ENCODE measurements at places on chromosomes 6 and 20. TPM values are rescaled to one million over a fixed set of nuclear protein-coding genes. Genes with fewer than 3 reads are reported as not detected.
A peak's percentile ranks its signal among the peaks of the same experiment; 100 is the strongest.

GRCh38 chr6:50353603-50354002, 303.9 kb upstream of the DEFB112 start:
- no peaks in the 10 kb centered on the region for H3K27me3 ChIP-seq
- no peak overlapping the region for H3K27ac ChIP-seq
- H3K36me3 ChIP-seq: no peaks in the 10 kb centered on the region
- H3K4me1 ChIP-seq: no peaks in the 10 kb centered on the region
- no peak for DNase-seq
- no peak overlapping the region for H3K4me3 ChIP-seq

GRCh38 chr20:4795394-4795793, 73.7 kb downstream of the PRND start:
- peaks cover 86% of the 10 kb centered on the region for H3K36me3 ChIP-seq
- H3K27me3 ChIP-seq: no peaks in the 10 kb centered on the region
- H3K4me1 ChIP-seq: peaks cover 34% of the 10 kb centered on the region
- H3K4me3 ChIP-seq: no peak overlapping the region

- DNase-seq: no peak
- H3K4me3 ChIP-seq: no peak overlapping the region
- peaks cover 13% of the 10 kb centered on the region for H3K4me1 ChIP-seq
- no peaks in the 10 kb centered on the region for H3K36me3 ChIP-seq
Observed at GRCh38 chr6:30152016-30152673, 8.9 kb downstream of the TRIM10 start.

DNA sequence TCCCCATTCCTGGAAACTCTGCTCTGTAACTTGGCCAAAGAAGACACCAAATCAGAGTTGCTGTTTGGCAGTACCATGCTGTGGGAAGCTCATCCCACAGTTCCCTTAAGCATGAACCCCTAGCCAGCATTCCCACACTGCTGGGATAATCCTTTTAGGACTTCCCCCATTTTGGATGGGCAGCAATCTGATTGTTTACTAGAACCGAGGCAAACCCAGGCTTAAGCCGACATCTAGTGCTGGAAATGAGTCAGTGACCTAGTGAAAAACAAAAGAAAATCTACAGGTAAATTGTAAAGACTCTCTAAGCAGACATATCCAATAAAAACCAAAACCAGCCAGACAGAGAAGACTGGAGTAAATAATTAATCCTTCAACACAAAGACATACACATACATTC, 5.2 kb downstream of the DNAH8 start:
- DNase-seq: no peak
- H3K4me3 ChIP-seq: no peak overlapping the region
- H3K36me3 ChIP-seq: peaks cover 3% of the 10 kb centered on the region
- peaks cover 41% of the 10 kb centered on the region for H3K27me3 ChIP-seq
- H3K27ac ChIP-seq: no peak overlapping the region

DNA sequence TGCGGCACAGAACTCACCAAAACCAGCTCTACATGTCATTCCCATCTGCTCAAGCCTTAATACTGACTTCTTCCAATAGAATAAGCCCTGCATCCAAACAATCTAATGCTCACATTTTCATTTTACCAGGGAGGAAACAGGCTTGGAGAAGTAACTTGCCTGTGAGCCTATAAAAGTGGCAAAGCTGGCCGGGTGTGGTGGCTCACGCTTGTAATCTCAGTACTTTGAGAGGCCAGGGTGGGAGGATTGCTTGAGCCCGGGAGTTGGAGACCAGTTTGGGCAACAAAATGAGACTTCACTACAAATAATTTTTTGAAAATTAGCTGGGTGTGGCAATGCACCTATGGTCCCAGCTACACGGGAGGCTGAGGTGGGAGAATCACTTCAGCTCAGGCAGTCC, 133.7 kb downstream of the LY86 start:
- no peak overlapping the region for H3K27ac ChIP-seq
- peaks cover 20% of the 10 kb centered on the region for H3K27me3 ChIP-seq
- H3K4me3 ChIP-seq: no peak overlapping the region

Gene HLA-G
- 4.6 TPM for total RNA-seq

GRCh38 chr20:3209946-3210317, 634 bp downstream of the ITPA start:
- H3K36me3 ChIP-seq: peaks cover 17% of the 10 kb centered on the region
- DNase-seq: no peak
- H3K4me3 ChIP-seq: peak overlapping the region; percentile 83
- peaks cover 31% of the 10 kb centered on the region for H3K4me1 ChIP-seq
- H3K27me3 ChIP-seq: no peaks in the 10 kb centered on the region
- peak overlapping the region; percentile 95 for H3K27ac ChIP-seq

DNA sequence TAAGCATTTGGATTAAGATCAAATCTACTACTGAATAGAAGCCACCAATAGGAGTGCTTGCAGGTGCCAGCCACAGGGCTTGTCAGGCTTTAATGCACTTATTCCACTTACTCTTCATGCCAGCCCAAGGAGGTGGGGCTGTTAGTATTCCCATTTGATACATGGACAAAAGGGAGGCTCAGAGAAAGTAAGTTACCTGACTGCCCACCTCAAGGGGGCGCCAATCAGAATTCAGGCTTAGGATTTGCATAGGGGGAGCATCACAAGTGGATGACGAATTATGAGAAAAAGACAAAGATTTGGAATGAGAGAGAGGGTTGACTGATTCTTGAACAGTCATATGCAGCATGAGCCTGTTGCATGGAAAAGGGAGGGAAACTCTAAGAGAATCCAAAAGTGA, 188.4 kb upstream of the TSHZ2 start:
- no peak for DNase-seq
- H3K4me3 ChIP-seq: no peak overlapping the region
- no peaks in the 10 kb centered on the region for H3K4me1 ChIP-seq
- no peak overlapping the region for H3K27ac ChIP-seq
- no peaks in the 10 kb centered on the region for H3K36me3 ChIP-seq

GRCh38 chr6:148720406-148720805, 26.4 kb upstream of the UST start:
- H3K36me3 ChIP-seq: no peaks in the 10 kb centered on the region
- no peak overlapping the region for H3K27ac ChIP-seq
- no peak for DNase-seq
- peaks cover 20% of the 10 kb centered on the region for H3K27me3 ChIP-seq
- H3K4me1 ChIP-seq: no peaks in the 10 kb centered on the region

- H3K4me1 ChIP-seq: no peaks in the 10 kb centered on the region
- no peak overlapping the region for H3K4me3 ChIP-seq
- no peak for DNase-seq
- no peaks in the 10 kb centered on the region for H3K27me3 ChIP-seq
- H3K36me3 ChIP-seq: no peaks in the 10 kb centered on the region
- H3K27ac ChIP-seq: no peak overlapping the region
Observed at GRCh38 chr6:38460186-38460585, 179.5 kb downstream of the BTBD9 start.

DNA sequence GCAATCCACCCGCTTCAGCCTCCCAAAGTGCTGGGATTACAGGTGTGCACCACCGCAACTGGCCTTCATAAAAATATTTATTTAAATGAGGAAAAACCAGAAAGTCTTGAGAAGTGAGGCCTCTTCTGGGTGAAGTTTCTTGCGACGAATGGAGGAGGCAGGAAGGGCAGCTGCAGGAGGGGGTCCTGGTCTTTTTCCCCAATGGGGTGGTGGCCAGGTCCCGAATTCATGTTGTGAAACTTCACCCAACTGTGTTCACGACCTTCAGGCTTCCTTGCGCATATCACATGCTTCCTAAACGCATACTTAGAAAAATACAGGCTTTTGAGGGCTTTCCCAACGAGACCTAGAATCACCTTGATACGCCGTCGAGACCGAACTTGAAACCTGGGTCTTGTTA, 145.1 kb downstream of the CDH4 start:
- no peaks in the 10 kb centered on the region for H3K27me3 ChIP-seq
- no peak overlapping the region for H3K4me3 ChIP-seq
- no peaks in the 10 kb centered on the region for H3K36me3 ChIP-seq
- no peaks in the 10 kb centered on the region for H3K4me1 ChIP-seq
- DNase-seq: no peak
- no peak overlapping the region for H3K27ac ChIP-seq

DNA sequence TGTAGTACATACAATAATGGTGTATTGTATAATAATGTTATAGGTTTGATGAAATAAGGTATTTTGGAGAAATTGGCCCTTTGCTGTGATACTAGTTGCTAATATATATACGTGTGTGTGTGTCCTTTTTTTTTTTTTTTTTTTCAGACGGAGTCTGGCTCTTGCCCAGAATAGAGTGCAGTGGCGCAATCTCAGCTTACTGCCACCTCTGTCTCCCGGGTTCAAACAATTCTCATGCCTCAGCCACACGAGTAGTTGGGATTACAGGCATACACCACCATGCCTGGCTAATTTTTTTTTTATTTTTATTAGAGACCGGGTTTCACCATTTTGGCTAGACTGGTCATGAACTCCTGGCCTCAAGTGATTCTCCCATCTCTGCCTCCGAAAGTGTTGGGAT, 23.3 kb downstream of the SENP6 start:
- H3K27ac ChIP-seq: no peak overlapping the region
- peaks cover 31% of the 10 kb centered on the region for H3K36me3 ChIP-seq
- H3K4me1 ChIP-seq: peaks cover 17% of the 10 kb centered on the region

Gene GRM1
- not detected for total RNA-seq
